Naive thymus-derived CD4-positive, alpha-beta T cell (primary cell): ENCODE measurements at places on chromosomes 1 and 21.

DNA sequence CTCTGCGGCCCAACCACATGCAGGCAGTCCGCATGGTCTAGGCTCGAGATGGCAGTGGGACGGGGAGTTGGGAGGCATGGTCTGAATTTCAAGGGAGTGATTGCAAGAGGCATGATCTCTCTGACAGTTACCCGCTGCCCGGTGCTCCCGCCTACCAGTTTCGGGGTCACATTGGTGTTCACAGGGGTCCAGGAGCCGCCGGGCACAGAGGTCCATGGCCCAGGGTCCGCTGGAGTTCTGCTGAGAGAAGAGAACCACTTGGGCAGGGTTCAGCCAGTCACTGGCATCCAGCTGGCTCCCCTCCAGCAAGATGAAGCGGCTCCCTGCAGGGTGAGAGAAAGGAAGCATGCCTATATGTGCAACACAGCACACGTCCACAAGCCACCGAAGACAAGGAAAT is 141.3 kb downstream of the ASTN1 start:
- no peak for DNase-seq

GRCh38 chr1:11285883-11286734 is 13.1 kb downstream of the UBIAD1 start:
- DNase-seq: no peak

DNA sequence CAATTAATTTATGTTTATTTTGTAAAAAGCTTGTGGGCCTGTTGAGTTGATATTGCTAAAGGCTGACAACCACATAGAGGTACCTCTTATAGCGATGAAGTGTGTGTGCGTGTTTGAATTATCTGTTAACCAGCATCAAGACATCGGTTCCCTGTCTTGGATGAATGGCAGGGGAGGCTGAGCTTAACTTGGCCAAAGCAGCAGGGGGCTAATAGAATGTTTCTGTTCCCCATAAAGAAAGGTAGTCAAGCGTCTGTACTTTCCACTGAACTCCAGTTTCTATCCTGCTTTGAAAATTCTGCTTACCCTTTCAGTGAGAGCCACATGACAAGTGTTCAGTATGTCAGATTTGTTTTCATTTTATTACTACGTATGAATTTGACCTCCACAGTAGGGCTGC is 63.0 kb downstream of the ROR1 start:
- no peak for DNase-seq

- no peak for DNase-seq
Observed at GRCh38 chr1:9166289-9167235, 37.7 kb upstream of the GPR157 start.

GRCh38 chr1:102884238-102884637 is 224.1 kb downstream of the COL11A1 start:
- no peak for DNase-seq

DNA sequence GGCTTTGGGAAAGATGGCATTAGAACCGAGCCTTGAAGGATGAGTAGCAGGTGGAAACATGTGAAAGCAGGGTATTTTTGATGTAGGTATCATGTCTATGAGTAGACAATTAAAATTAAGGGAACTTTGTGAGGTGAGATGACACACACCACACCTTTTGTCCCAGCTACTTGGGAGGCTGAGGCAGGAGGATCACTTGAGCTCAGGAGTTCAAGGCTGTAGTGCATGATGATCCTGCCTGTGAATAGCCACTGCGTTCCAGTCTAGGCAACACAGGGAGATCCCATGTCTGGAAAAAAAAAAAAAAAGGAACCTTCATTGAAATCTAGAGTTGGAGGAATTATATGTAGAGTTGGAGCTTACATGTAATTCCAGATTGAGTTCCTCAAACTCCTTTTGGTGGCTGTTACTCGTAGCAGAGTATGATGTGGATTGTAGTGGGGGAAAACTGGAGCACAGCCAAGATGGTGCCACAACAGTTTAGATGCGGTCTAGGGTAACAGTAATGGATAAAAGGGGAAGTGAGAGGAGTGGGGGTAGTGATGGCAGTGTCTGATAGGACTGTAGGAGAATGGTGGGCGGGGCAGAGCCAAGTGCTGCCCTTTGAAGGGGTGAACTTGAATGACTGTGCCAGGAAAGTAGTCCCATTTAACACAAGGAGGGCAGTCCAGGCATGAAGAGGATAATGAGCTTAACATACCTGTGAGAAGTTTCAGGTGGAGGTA is 17.4 kb downstream of the AK4 start:
- no peak for DNase-seq

GRCh38 chr1:239909898-239910297 is 181.8 kb upstream of the FMN2 start:
- no peak for DNase-seq

GRCh38 chr1:63214553-63214952 is 107.8 kb upstream of the FOXD3 start:
- no peak for DNase-seq

GRCh38 chr21:15005391-15005790 is 59.4 kb downstream of the NRIP1 start:
- peak; percentile 51 for DNase-seq

DNA sequence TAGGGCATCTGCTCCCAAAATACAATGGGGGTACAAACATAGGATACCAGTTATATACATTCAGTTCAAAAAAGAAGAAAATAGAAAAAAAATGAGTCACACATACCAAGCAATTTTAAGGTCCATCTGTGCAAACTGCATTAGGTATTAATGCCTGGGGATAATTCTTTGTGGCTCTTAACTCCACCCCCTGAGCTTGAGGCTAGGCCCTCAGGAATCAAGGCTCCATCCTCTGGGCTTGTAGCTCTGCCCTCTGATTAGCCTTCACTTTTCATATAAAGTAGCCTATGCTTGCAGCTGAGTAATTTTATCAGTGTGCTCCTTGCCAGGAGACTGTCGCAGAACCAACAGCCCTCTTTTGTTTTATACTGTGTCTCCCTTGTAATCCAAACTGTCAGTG is 69.9 kb upstream of the BACE2 start:
- no peak for DNase-seq

DNA sequence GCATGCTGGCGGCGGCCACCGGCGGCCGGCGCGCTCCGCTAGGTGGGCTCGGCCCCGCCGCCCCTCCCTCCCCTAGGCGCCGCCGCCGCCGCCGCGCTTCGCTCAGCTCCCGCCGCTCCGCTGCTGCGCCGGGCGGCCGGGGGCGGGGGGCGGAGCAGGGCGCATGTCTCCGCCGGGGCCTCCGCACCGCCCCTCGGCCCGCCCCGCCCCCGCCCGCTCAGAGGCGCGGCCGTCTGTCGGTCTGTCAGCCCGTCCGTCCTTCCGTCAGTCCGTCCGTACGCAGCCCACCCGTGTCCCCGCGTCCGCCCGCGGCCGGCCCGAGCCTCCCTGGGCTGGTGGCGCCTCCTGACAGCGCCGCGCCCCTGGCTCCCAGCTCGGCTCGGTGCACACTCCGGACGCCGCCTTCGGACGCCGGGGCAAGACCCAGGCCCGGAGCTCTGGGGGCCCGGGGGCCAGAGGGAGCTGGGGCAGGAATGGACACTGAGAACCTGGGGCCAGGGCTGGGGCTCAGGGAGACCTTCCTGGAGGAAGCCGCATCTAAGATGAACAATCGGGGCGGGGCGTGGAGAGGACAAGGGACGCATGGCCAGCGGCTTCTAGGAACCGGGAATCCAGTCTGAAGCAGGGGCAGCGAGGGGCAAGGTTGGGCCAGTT is at the start of gene GPR153:
TSS of gene GPR153 (minus strand) at position 138 of the 654 bp plus-strand sequence. CDS start 6,193 bp downstream, outside the sequence.
- no peak for DNase-seq

- DNase-seq: no peak
Observed at GRCh38 chr1:168476588-168477385, 67.0 kb downstream of the XCL2 start.

DNA sequence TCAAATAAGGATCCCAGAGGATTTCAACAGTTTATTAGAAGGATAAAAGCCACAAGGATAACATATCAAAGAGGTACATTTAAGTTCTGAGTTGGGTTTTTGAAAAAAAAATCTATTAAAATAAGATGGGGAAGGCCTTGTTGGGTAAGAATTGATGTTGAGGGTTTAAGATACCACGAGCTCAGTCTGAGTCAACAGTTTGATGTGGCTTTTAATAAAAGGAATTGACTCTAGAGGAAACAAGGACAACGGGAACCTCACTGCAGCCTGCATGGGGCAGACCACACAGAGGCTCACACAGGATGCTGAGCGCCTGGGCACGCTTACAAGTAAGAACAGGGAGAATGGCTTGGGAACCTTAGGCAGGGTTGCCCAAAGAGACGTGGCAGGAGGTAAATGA is 107.5 kb downstream of the TIAM1 start:
- no peak for DNase-seq

DNA sequence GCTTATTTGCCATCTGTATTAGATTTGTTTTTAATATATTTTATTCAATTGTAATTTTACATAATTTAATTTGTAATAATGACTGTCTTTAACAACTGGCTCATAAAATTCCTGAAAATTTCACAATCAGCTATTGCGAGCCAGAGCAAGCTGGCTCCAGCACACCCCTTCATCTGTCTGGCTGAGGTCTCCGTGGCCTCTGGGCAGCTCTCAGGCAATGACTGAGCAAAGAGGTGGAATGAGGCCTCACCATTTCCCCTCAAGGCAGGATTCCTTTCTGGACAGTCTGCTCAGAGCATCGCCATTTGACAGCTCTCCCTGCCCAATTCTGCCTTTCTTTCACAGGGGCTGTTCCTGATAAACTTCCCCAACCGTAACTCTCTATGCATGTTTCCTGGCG is 5.8 kb upstream of the KANK4 start:
- DNase-seq: no peak

GRCh38 chr1:72056516-72056915 is 225.8 kb downstream of the NEGR1 start:
- no peak for DNase-seq

DNA sequence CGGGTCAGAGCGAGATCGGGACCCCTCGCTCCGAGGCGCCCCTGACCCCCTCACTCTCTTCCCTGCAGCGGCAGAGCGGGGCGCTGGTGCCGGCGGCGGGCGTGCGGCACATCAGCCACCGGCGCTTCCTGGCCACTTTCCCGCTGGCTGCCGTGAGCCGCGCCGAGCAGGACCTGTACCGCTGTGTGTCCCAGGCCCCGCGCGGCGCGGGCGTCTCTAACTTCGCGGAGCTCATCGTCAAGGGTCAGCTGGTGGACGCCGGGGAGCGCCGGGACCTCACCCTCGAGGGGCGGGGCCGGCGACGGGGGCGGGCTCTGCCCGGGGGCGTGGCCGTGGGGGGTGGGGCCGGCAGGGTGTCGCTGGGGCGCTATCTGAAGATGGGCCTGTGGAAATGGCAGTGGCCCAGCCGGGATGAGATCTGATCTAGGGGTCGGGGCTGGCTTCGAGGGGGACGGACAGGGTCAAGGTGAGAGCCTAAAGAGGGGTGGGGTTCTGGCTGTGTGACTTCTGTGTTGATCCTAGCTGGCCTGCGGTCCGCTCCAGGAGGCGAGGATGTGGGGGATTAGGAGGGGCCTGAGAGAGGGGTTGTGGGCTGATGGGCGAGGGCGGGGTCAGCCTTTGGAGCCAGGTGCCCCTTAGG is 23.6 kb downstream of the PTPRU start:
- DNase-seq: no peak

GRCh38 chr1:114032271-114033215 is 53.3 kb downstream of the OLFML3 start:
- DNase-seq: no peak

DNA sequence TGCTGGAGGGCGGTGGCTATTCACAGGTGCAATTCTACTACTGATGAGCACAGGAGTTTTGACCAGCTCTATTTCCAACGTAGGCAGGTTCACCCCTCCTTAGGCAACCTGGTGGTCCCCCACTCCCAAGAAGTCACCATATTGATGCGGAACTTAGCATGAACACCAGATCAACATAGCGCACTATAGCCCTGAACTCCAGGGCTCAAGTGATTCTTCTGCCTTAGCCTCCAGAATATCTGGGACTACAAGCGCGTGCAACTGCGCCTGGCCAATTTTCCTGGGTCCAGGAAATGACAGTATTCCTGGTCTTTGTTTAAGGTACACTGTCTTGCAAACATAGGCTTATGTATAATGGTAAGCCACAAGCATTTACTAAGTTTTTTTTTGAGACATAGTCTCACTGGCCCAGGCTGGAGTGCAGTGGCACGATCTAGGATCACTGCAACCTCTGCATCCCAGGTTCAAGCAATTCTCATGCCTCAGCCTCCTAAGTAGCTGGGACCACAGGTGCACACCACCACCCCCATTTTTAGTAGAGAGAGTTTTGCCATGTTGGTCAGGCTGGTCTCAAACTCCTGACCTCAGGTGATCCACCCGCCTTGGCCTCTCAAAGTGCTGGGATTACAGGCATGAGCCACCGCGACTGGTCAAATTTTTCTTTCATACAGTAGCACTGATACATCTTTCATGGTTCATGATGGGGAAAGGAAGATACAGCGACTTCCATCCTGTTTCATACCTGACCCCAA is 12.6 kb downstream of the MCL1 start:
- DNase-seq: no peak

- DNase-seq: no peak
Observed at GRCh38 chr1:216047811-216048572, 375.3 kb downstream of the USH2A start.

- peak; percentile 48 for DNase-seq
Observed at GRCh38 chr21:32940079-32941014, 85.4 kb upstream of the OLIG2 start.

GRCh38 chr1:14677292-14677971 is 78.9 kb downstream of the KAZN start:
- DNase-seq: no peak

DNA sequence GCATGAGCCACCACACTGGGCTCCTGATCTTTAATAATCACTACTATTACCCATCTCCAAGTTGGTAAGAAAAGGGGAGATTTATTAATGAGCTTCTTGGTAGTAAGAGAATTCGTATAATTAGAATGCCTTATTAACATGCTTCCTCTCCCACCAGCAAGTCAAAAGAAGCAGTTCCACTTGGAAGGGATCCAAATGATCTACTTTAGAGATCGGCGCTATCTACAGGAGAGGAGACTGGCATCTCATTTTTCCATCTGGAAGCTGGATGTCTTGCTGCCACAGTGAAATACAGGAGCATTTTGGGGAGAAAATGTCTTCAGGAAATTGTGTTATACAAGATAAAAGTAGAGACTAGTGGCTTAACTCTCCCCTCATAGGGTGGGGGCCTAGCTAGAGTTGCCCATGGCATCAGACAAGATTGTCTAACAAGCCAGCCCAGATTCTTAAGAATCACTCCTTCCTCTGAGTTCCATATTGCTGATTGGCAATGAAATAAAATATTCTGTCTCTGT is 33.6 kb upstream of the CAMSAP2 start:
- no peak for DNase-seq

DNA sequence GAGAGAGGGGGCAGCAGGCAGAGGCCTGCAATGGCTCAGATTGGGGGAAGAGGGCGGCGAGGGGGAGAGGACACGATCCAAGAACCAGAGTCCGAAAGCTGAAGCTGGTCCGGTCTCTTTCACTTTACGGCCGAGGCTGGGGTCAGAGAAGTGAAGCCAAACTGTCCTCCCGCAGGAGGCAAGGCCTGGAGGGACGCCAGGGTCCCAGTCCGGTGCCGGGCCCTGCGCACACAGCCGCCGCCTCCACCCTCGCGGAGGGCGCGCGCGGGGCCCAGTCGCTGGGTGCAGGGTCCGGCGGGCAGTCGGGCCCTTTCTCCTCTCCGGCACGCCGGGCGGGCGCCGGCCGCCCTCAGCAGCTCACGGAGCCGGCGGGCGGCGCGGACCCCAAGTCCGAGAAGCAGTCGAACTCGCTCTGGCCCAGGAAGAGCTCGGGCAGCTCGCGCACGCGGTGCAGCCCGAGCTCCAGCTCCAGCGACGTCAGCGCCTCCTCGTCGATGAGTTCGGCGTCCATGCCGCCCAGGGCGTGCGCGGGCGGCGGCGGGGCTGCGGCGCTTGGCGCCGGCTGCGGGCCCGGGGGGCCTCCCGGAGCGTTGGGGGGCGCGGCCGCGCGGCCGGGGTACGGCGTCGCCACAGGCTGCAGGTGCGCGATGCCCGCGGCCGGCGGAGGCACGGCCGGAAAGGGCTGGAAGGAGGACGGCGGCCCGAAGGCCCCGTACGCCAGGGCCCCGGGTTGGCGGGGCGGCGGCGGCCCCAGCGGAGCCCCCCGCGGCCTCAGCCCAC is 749 bp downstream of the CITED4 start:
- DNase-seq: peak; percentile 40
